DMS 273 treated with DMSO at 0.1 percent for 48 hours (cell line): ENCODE measurements at places on chromosomes 2 and 18.

DNA sequence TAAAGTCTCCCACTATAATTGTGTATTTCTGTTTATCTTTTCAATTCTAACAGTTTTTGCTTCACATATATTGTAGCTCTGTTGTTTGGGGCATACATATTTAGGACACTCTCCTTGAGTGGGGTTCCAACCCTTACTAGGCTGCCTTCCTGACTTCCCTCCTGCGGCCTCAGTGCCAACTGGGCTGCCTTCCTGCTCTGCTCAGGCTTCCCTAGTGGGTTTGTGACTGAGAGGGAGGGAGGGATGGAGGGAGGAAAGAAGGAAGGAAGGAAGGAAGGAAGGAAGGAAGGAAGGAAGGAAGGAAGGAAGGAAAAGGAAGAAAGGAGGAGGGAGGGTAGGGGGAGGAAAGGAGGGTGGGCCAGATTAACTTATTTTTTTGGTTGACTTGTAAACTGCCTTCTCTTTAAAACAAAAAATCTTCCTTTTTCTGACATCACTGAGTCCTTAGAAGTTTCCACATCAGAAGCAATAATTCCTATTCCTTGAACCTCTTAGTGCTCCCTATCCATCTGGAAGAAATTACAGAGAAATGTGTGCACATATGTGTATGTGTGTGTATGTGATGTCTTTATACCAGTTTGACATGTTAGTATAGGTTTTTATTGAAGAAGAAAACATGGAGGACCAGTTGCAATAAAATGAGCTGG lies 145.4 kb upstream of the PGAP1 start:
- DNase-seq: no peak

DNA sequence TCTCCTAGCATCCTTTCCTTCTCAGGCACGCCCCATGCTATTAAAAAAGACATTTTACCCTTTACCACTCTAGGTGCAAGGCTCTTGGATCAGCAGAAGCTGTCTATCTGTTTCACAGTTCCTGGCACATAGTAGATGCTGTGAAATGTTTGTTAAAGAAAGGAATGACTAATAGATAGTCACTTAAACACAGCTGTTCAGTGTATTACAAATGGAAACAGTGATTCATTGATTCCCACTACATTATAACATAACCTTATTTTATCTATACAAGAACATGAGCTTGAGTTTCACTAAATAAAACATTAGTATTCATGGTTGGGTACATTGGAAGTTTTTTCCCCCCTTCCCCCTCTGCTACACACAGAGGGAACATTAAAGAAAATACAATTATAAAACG lies 142.1 kb downstream of the ASXL3 start:
- DNase-seq: no peak

GRCh38 chr2:39325966-39326365 lies 82.2 kb upstream of the CDKL4 start:
- no peak for DNase-seq

GRCh38 chr2:167726788-167727187 lies 520.6 kb downstream of the STK39 start:
- DNase-seq: no peak

DNA sequence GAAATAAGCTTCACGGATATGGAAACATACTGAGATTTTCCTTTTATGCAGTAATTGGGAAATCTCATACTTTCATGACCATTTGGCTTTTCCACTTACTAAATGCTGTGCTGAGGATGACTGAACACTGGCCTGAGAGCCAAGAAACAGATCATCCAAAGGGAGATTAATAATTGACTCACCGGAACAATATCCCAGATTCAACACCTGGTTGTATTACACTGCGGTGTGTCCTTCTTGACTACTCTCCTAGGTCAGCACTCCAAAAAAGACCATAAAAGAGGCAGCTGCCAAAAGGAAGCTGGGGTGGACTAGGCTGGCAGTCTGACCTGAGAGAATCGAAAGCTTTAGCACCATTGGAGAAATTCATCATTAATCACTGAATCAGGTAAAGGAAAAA lies 469.1 kb downstream of the CBLN2 start:
- DNase-seq: no peak

DNA sequence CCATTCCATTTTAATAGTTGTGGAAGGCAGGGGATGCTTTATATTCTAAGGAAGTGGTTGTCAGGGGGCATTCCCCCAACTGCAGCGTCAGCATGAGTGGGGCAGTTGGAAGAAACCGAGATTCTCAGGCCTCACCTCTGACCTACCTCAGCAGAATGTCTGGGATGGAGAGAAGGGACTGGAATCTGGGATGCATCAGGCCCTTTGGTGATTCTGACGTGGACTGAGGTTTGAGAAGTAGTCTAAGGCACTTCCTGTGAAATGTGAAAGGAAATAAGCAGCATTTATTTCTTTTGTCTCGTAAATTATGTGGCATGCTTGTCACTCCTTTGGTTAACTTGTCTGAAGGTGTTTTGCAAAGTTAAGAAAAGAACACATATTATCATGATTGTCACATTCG lies 540.7 kb upstream of the NETO1 start:
- DNase-seq: no peak

GRCh38 chr2:152400607-152401214 lies 65.7 kb downstream of the FMNL2 start:
- no peak for DNase-seq

GRCh38 chr2:7358865-7359447 lies 441.7 kb downstream of the RNF144A start:
- no peak for DNase-seq

GRCh38 chr2:29767606-29768335 lies 153.6 kb downstream of the ALK start:
- DNase-seq: peak; percentile 91

GRCh38 chr18:72692595-72692994 lies 148.5 kb upstream of the CBLN2 start:
- DNase-seq: no peak

DNA sequence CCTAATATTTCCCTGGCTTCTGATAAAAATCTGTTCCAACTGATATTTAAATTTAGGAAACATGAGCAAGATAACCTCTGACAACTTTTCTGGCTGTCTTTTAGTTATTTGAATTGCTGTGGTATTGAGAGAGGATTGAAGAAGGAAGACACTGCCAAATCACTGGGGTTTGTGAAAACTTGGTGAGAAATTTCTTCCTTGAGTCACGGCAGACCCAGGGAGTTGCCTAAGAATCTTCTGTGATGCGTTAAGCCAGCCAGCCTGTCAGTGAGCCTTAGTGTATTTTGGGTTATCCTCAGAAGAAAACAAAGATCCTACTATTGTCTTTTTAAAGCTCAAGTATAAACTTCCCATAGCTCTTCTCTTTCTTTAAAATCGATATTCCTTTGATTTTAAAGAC lies 17.5 kb upstream of the DOK6 start:
- DNase-seq: no peak

DNA sequence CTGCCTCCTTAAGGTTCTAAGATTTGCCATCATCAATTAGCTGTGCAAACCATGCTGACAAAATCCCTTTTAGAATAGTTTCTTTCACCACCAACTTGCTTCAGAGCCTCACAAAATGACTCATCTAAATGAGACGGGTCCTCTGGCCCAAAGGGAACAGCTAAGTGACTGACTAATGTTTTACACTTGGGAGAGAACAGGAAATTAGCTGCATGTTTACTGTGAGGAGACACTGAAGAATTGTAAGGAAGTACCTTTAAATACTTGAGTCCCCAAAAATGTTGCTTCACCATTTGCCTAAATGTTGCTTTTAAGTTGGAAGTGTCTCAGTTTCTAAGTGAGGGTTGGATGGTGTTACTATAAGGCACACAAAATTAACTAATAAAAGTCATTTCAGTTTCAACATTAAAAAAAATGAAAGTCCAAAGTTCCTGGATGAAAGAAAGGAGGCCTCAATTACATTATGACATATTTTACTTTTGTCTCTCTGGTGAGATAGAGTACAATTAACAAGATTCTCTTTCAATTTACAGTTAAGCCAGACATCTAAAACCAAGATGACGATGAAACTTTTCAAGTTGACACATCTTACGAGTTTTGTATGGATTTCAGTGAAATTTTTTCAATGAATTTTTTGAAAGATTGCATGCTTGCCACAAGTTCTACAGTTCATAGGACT lies 229.1 kb upstream of the FN1 start:
- DNase-seq: no peak

- no peak for DNase-seq
Measured at GRCh38 chr18:52764316-52764715, 424.3 kb downstream of the DCC start.

GRCh38 chr2:219178377-219179175 lies 501 bp downstream of the RETREG2 start:
- no peak for DNase-seq

- no peak for DNase-seq
Measured at GRCh38 chr18:45284174-45284573, 331.1 kb upstream of the SLC14A2 start.

GRCh38 chr2:240604291-240604938 lies 17.9 kb downstream of the CAPN10 start:
- no peak for DNase-seq

GRCh38 chr2:12819103-12819475 lies 102.4 kb downstream of the TRIB2 start:
- no peak for DNase-seq

- peak; percentile 15 for DNase-seq
Measured at GRCh38 chr2:29561181-29561580, 360.2 kb downstream of the ALK start.
